ENCODE measurements at places on chromosomes 7 and 10.

GRCh38 chr7:30255064-30255769 lies 29.2 kb upstream of the ZNRF2 start:
- DNase-seq = no peak

DNA sequence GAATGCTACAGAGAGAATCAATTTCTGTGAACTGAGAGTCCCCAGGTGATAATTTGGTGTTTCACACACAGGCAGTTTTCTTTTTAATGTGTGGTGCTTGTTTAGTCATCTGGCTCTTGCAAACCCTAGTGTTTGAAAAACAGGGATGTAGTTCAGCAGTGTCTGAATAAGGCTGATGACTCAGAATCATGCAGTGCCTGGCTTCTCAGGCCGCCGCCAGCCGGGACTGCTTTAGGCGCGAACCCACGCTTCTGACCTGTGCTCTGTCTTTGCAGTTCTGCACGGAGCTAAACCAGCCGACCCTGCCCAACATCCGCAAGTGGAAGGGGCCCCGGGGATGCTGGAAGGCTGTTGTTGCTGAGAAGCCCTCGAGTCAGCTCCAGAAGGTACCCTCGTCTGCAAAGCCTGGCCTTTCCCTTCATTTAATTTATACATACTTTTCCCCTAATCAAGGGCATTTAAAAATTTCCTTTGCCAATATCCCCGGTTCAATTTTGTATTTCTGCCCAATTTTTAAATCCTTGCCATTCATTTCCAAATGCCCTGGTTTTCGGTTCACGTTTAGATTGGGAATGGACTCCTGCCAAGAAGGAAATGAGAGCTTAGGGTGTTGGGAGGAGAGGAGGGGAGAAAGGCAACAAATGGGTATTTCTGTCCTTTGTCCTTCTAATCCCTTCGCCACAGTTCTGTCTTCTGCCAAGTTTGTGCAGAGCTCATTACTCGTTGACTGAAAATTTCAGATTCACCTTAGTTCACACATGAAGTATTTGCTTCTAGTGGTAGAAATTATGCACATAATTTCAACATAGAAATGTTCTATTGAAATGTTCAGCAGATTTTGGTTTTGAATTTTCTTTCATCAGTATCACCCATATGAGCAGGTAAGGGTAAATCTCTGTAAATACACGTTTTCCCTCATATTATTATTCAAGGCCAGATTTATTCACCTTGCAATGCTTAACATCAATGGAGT lies 108.5 kb upstream of the ANLN start:
- peak; percentile 76 for DNase-seq

DNA sequence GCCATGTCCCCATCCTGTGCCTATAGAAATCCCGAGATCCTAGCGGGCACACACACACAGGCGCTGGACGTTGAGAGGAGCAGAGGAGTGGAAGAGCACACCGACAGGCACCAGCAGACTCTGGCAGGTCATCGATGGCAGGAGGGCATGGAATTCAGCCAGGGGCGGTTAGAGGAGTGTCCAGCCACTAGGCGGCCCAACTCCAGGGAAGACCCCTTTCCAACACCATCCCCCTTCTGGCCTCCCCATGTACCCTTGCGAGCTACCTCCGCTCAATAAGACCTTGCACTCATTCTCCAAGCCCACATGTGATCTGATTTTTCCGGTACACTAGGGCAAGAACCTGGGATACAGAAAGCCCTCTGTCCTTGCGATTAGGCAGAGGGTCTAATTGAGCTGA lies 356.0 kb upstream of the DPP6 start:
- DNase-seq = no peak

GRCh38 chr7:26506196-26506595 lies 214.5 kb downstream of the SNX10 start:
- no peak for DNase-seq

DNA sequence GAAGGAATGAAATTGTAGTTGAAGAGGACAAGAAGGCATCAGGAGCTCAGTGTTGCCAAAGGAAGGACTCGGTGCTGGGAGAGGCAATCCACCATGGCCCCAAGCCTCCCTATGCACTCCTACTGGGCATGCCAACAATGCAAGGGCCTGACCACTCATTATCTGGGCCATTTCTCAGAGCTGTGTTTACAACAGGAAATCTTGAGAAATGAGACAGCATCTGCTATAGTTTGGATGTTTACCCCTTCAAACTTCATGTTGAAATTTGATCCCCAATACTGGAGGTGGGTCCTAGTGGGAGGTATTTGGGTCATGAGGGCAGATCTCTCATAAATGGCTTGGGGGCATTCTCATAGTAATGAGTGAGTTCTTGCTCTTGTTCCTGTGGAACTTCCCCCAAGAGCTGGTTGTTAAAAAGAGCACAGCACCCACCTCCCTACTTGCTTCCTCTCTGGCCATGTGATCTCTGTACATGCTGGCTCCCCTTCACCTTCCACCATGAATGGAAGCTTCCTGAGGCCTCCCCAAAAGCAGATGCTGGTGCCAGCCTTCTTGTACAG lies 50.8 kb upstream of the AOAH start:
- no peak for DNase-seq

GRCh38 chr10:5629303-5630111 lies 36.9 kb downstream of the ASB13 start:
- peak; percentile 36 for DNase-seq
